ENCODE measurements at places on chromosomes 6 and 20. TPM values are rescaled to one million over a fixed set of nuclear protein-coding genes. Genes with fewer than 3 reads are reported as not detected.

GRCh38 chr6:12866422-12867029 lies 150.0 kb downstream of the PHACTR1 start:
- DNase-seq: no peak

GRCh38 chr6:35491558-35492257 lies 5.2 kb downstream of the TEAD3 start:
- no peak for DNase-seq

GRCh38 chr6:8382434-8382833 lies 52.9 kb downstream of the SLC35B3 start:
- DNase-seq: no peak

The SNAI1 gene
- 4.5 TPM for total RNA-seq

The RAB22A gene
- total RNA-seq: 20.2 TPM

The RPRD1B gene
- total RNA-seq: 28.2 TPM

The HTR1E gene
- total RNA-seq: not detected

DNA sequence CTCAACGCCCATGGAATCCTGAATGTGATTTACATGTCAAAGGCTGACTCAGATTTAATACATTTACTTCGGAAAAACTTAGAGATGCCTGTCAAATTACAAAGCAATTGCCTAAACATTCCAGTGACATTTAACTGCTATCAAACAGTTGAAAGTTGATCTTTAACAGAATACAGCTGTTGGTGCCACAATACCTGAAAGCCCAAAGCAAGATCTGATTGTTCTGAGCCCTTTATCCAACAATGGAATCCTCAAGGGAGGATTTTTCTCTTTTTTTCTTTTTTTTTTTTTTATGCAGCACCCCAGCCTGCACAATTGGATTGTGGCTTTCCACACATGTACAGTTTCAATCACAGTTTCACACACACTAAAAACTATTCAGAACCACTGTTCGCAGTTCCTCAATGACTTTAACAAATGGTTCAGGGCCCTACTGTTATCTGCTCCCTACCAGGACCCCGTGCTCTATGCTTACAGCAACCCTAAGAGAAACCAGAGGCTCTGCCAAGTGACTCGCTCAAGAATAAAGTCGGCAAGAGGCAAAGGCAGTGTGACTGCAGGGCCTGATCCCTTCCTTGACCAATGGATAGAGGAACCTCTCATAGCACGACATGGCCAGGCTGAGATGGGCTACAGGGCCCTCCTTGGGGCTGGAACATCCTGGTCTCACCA lies 33.3 kb downstream of the EPB41L2 start:
- DNase-seq: no peak

- DNase-seq: no peak
Measured at GRCh38 chr6:134936931-134937330, 13.0 kb downstream of the ALDH8A1 start.

DNA sequence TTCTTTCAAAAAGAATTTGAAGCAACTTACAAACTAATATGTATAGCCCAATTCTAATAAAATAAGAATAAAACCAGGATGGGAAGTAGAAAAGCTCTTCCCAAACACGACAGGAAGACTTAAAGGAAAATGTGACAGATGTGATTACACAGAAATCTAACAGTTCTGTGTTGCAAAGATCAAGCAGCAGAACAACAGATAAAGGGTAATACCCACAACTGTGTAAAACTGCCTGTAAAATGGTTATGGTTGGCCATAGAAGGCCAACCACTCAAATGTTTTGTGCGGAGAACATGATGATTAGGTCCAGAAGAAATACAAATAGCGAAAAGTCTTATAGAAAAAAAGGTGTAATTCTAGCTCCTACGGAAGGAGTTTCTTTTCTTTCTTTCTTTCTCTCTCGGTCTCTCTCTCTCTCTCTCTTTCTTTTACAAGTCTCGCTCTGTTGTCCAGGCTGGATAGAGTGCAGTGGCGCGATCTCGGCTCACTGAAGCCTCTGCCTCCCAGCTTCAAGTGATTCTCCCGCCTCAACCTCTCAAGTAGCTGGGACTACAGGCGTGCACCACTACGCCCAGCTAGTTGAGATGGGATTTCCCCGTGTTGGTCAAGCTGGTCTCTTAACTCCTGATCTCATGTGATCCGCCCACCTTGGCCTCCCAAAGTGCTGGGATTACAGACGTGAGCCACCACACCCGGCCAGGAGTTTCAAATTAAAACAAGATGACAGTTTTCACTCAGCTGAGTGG lies 128.5 kb downstream of the QRSL1 start:
- no peak for DNase-seq

- DNase-seq: no peak
Measured at GRCh38 chr6:121520337-121521163, 85.1 kb downstream of the GJA1 start.

GRCh38 chr6:43575105-43575771 lies 600 bp downstream of the XPO5 start:
- DNase-seq: peak; percentile 31

- no peak for DNase-seq
Measured at GRCh38 chr6:113077794-113078193, 730.7 kb downstream of the RFPL4B start.

The CCN5 gene
- 1.7 TPM for total RNA-seq

- no peak for DNase-seq
Measured at GRCh38 chr20:51402201-51402600, 140.3 kb downstream of the NFATC2 start.

- no peak for DNase-seq
Measured at GRCh38 chr6:160132297-160132637, 10.7 kb downstream of the SLC22A1 start.

DNA sequence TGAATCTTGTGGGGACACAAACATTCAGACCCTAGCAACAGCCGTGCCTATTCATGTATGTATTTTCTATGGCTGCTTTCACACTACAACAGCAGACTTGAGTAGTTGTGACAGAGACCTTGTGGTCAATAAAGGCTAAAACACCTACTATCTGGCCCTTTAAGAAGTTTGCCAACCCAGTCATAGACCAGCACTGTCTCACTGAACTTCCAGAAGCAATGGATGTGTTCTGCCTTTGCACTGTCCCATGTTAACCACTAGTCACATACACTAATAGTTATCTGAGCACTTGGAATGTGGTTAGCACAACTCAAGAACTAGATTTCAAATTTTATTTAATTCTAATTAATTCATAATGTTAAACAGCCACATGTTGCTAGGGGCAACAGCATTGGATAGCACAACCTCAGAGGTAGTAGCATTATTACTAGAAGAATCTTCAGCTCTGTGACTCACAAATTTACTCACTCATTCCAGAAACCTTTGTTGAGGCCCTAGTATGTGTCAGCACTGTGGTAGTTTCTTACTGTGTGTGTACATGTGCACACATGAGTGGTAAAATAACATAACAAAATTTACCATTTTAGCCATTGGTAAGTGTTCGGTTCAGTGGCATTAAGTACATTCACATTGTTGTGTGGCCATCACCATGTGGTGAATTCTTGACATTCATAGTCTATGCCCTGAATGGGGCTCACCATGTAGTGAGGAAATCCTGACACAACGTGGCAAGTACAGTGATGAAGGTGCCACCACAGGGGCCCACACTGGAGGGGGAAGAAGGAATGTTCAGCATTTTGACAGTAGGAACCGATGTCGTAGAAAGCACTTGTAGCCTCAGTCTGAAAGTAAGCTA lies 107.3 kb downstream of the CEP57L1 start:
- DNase-seq: no peak

DNA sequence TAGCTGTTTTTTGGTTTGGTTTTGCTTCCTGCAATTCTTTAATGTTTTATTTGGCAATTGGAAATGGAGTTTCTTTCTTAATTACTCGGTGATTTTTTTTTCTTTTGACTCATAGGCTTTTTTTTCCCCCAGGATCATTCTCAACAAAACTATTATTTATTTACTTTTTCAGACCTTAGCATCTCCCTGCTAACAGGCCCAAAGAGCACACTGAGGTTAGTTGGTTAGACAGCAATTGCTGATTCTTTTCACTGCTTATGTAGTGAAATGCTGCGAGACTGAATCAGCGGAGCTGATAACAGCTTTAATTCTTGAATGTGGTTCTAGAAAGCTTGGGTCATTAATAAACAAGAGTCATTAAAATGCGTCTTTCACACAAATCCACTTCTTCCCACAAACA lies 79.1 kb upstream of the ZFP64 start:
- DNase-seq: no peak

DNA sequence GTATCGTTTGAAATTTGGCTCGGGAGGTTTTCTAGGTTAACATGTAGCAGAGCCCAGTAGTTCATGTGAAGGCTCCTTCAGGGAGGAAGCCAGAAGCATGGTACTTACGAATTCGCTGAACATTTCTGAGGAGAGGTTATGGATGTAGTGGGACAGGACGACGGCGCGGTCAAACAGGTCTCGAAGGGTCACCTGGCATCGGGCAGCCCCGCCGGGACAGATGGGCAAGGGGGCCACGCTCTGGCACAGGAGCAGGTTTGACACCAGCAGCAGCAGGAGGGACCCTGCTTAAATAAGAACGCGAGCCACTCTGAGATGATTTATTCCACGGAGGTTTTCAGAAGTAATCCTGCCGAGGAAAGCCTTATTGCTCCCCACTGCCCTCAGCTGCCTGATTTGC lies 2.5 kb downstream of the PRL start:
- DNase-seq: no peak

DNA sequence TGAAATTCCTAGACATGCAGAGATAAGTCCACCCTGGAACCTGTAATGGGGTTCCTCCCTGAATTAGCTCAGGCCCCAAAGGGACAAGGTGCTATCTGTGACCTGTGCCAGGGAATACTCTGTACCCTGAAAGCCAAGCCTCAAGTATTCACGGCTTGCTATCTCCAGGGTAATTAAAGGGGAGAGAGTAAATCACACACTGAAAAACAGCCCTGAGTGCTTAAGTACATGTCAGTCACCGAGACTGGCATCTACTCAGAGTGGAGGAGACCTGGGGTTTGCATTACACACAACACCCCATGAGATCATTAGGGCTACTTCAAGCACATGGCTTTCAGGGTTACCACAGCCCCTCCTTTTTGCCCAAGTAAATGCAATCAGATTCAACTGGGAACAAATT lies 188.1 kb downstream of the CD83 start:
- DNase-seq: no peak

The COL12A1 gene
- total RNA-seq: 15.7 TPM

GRCh38 chr20:2473516-2473915 lies 2.9 kb upstream of the SNRPB start:
- no peak for DNase-seq

DNA sequence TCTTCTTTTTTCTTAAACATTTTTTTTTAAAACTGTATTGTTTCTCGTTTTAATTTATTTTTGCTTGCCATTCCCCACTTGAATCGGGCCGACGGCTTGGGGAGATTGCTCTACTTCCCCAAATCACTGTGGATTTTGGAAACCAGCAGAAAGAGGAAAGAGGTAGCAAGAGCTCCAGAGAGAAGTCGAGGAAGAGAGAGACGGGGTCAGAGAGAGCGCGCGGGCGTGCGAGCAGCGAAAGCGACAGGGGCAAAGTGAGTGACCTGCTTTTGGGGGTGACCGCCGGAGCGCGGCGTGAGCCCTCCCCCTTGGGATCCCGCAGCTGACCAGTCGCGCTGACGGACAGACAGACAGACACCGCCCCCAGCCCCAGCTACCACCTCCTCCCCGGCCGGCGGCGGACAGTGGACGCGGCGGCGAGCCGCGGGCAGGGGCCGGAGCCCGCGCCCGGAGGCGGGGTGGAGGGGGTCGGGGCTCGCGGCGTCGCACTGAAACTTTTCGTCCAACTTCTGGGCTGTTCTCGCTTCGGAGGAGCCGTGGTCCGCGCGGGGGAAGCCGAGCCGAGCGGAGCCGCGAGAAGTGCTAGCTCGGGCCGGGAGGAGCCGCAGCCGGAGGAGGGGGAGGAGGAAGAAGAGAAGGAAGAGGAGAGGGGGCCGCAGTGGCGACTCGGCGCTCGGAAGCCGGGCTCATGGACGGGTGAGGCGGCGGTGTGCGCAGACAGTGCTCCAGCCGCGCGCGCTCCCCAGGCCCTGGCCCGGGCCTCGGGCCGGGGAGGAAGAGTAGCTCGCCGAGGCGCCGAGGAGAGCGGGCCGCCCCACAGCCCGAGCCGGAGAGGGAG lies 580 bp downstream of the VEGFA start:
- DNase-seq: peak; percentile 83

GRCh38 chr6:155004017-155004416 lies 8.9 kb downstream of the TIAM2 start:
- DNase-seq: no peak

DNA sequence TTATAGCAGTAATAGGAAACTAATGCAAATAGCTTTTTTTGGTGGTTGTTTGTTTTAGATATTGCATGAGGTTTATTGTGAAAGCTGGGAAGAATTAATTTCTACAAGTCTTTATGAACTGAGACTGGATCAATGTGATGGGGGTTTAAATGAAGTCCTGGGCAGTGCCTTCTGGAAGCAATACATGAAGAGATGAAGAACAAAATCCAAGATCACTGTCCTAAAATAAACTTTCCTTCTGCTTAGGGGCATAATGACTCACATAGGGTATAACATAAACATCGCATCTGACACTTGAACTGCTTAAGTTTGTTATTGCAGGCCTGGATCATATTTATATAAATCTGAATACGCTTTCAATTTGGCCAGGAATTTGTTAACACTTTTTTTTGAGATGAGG lies 20.9 kb upstream of the SHLD1 start:
- DNase-seq: no peak

GRCh38 chr6:149130090-149130489 lies 187.4 kb upstream of the TAB2 start:
- DNase-seq: no peak

The KCNK16 gene
- total RNA-seq: not detected

The PNPLA1 gene
- total RNA-seq: 0.19 TPM

Data from mucosa of descending colon (tissue), 3 donors.